ENCODE measurements at places on chromosomes 1 and 21.

DNA sequence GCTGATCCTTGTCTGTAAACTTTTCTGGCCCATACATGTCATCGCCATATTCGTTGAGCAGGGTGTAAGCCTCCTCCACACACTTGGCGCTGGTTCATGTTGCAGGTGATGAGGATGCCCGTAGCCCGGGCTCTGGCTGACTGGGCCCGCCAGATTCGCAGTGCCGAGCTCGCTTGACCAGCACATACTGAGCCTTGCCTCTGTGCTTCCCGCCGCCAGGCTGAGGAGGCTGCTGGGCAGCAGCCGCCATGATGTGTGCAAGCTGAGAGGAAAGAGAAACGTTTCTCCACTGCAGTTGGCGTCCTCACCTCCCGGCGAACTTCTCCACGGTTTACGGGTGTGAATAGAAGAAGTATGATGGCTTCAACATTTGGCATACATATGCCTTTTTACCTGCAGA is 89.2 kb downstream of the LTN1 start:
- no peak for DNase-seq

- no peak for DNase-seq
Measured at GRCh38 chr1:160748181-160748877, 9.3 kb downstream of the SLAMF7 start.

DNA sequence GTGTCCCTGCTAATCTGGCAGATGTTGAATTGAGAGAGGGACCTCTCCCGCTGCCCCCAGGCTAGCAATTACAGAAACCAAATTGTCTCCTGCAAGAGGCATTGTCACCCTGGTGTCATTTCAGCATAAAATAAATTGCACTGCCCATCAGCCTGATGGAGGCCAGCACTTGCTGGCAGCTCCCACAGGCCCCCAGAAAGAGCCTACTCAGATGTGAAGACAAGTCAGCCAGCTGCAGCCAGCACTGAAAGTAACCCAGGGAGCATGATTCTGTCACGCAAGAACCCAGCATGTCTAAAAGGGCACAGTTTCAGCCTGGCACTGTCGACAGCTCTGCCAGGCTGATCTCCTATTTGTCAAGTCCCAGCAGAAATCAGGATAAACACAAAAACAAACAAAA is 110.3 kb upstream of the CTTNBP2NL start:
- DNase-seq, result no peak

- peak; percentile 51 for DNase-seq
Measured at GRCh38 chr21:17387030-17387617, 125.7 kb upstream of the CXADR start.

GRCh38 chr1:162026881-162027280 is 3.2 kb upstream of the OLFML2B start:
- no peak for DNase-seq

- no peak for DNase-seq
Measured at GRCh38 chr1:179575497-179576314, at the start of gene NPHS2. TSS of gene NPHS2 (minus strand) at chr1:179575948. CDS start at chr1:179575864, 84 bp downstream.

DNA sequence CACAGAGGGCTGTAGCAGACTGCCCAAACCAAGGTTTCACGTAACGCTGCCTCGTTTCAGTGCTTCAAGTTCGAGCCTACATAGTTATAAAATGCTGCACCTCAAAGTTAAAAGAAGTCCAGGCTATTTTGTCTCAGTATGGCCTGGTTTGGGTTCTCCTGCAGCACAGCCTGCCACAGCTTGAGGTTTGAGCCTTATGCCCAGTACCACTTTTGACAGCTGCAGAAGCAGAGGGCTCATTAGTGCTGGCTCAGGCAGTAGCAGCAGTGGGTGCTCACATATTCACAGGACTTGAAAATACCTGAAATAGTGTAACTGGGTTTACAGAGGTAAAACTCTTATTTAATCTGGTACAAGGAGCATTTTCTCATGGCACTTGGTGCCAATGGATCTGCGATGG is 15.3 kb downstream of the SPATA46 start:
- no peak for DNase-seq

DNA sequence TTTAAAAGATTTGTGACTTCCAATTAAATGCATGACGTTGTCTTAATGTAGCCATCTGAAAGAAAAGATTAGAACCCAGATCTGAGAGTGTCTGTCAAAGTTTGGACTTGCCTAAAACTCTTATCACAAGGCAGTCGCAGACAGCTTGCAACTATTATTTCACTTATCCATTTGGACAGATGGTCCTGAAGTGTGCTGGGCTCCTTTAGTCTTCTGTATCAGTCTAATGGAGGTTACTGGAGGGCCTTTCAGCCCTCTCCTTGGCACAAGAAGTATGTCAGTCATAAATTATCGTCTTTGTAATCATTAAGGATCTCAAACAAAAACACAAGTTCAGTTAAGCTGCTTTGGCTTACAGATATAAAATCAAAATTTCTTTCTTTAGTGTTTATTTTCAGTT is 15.5 kb downstream of the PROX1 start:
- no peak for DNase-seq

DNA sequence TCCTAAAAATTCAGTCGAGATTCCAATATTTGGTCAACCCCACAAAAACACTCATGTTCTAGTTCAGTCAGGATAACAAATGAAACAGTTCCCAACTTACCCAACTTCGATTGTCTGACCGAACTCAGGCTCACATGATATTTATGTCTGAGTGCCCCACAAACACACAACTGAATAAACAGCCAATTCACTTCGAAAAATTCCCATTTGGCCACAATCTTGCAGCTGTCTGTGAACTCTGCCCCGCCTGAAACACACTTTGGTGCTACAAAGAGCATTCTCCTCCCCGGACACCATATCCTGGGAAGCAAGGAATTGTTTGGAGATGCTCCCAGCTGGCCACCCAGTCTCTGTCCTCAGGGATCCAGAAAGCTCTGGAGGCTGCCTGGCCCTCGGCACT is 52.9 kb upstream of the SIM2 start:
- no peak for DNase-seq

DNA sequence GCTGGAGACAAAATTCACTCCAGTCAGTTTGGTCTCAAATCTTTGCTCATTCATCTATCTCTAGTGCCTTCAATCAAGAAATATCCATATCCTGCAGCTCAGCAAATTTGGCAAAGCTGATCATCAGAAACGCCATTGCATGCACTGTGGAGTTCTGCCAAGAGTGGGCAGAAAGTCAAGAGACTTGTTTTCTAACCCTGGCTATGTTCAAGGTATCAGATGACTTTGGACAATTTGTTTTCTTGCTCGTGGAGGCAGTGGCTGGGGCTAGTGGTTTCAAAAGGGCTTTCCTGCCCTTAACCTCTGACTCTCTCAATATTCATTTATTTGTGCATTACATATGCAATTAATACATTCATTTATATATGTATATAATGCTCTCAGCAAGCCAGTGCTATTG is 12.8 kb upstream of the LRRC52 start:
- DNase-seq, result no peak

DNA sequence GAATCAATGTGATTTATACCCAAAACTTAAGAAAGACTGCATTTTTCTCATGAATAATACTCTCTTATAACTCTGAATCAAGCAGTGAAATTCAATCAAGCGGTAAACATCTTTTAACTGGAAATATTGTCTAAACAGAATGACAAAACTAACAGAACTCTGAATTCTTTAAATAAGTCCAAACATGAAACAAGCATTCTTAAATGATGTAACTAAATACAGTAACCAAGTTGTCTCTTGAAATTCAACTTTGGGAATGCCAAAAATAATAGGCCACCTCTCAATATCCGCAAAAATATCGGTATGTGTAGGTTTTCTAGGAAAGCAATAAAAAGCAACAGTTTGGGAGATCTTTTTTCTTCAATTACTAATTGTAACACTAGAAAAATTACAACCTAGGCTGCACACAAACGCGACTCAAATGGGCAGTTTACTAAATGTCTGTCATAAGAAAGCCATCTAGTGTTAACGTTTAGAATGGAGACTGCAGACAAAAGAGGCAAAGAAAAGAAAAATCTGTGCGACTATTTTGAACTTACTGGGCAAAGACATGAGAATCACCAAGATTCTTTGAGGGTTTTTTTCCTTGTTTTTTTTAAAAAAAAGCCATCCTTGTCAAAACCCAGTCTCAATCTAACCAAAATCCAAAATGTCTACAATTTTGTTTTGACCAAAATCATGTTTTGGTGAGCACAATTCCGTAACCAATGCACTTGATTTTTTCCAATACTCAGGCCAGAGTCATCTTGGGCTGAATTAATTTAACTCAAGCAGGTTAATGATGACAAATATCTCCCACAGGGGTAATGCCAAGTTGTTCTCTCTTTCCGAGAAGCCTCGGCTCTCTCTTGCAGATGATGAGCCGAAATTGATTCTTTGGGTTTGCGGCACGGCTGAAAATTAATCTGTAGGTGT is 1.3 kb downstream of the SIPA1L2 start:
- no peak for DNase-seq

DNA sequence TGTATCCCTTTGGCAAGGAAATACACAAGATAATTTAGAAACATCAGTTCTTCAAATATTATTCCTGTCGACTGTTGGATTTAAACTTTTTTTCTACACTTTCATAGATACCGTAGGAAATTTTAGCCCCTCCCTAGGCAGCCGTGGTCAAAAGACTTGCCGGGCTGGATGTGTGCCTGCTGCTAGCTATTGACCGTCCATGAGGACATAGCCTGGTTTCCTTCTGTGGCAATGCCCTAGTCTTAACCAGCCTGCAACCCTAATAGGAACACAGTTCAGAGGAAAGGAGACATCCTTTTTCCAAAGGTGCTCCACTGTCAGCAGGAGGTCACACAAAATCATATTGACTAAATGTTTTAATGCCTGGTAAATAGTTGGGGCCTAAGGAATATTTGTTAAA is 20.4 kb upstream of the KIAA1614 start:
- no peak for DNase-seq

DNA sequence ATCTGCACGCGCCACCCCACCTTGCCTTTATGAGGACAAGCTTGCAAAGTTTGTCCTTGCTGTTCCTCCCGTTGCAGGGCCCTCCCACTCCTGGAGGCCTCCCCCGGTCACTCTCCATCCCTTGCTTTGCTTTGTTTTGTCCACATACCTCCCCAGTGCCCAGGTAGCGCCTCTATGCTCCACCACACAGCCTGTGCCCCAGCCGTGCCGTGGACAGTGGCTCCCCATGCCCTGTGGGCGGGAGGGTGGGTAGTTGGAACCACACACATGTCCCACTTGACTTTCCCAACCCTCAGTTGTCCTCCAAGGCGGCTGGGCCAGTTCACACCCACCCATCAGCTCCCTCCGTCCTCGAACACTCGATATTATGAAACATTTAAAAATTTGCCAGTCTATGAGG is 24.6 kb downstream of the SLX9 start:
- DNase-seq, result no peak

DNA sequence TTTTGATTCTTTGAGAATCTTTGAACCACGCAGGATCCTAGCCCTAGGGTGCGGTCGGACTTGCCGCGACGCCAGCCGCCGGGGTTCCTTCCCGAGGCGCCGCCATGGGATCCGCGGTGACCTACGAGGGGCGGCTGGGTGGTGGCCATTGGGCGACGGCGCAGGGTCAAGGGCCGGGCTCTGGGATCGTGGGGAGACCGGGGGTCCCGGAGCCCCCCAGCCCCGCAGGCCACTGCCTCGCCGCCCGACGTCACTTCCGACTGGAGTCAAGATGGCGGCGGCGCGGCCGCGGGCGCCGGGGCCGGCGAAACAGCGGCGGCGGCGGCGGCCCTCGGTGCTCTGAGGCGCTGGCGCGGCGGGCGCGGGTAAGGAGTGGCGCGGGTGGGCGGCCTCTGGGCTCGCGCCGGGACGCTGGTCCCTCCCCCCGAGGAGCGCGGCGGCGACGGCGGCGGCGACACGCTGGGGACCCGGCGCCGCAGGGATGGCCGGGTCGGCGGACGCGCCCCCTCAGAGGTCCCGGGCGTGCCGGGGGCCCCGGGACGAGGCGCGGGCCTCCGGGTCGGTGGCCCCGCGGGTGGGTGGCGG is at the start of gene PRDM2:
Gene PRDM2 (plus strand): TSS at position 253 of the 585 bp plus-strand sequence. CDS start 15,418 bp downstream, outside the sequence.
- peak; percentile 70 for DNase-seq

GRCh38 chr1:101945884-101946283 is 50.8 kb downstream of the OLFM3 start:
- no peak for DNase-seq

DNA sequence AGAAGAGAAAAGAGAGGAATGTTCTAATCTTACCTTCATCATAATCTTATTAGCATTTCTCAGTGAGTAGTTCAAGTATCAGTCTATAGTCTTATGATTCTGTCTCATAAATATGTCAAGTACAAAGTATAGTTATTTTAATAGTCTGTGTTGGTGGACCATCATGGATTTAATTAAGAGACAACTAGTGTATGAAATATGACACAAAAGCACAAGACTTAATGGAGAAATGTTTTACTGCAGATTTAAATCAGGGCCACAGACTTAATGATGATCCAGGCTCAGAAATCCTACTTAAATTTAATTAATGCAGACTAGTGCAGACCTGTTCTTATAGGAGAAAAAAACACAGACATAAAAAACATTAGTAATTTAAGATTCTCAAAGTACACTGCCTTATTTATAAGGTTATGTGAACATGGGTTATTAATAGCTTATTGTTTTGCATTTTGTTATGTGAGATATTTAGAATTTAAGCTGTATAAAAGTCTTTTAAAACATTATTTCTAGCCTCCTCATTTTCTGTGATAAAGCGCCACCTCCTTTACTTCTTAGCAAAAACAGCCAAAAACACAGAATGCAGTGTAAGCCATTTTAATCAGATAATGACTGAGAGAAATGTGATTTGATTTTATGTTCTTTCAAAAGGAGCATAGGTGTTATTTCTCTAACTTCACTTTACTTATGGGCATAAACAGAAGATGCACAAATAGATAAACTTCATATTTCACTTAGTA is 255.0 kb upstream of the SNX7 start:
- DNase-seq, result no peak

DNA sequence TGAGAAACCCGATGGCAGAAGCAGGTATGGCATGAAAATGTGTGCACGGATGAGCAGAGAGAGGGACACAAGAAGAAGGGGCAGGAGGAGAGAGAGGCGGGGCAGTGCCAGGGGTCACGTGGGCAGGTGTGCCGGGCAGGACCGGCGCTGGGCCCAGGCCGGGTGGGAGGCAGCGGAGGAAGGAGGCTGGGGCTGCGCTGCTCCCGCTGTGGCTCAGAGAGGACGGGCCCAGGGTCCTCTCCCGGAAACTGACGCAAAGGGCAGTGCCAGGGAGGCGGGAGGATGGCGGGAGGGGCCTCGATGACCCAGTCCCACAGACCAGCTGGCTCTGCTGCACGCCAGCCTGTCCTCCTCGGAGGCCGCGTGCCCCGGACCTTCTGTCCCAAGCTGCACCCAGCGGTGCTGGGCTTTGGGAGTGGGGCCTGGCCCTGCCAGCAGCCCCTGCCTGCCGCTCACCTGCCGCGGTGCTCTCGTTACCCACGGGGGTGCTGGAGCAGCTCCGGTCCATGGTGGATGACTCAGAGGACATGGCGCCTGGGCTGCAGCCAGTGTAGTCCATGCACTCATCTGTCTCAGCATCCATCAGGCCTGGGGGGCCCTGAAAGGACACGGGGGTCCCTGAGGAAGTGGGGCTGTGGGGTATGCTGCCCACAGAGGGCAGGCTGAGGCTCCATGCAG is 153.9 kb downstream of the CASZ1 start:
- no peak for DNase-seq

DNA sequence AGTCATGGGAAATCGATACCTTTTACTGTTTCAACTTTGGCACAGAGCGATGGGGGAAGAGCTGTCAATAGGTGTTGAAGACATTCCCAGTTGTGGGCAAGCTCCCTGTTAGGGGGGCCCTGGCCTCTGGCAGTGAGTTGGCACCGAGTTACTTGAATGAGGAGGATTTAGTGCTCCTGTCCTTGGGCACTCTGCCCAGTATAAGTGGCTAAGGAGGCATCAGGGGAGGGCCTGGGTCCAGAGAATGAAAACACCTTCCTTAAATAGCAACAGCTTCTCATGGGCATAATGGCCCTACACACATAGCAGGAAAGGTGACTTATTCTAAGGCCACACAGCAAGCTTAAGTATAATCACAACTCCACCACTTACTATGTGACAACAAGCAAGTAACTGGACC is 664.4 kb downstream of the PTPRU start:
- no peak for DNase-seq
